ENCODE measurements at places on chromosomes 2 and 18.
A peak's percentile ranks its signal among the peaks of the same experiment; 100 is the strongest.

DNA sequence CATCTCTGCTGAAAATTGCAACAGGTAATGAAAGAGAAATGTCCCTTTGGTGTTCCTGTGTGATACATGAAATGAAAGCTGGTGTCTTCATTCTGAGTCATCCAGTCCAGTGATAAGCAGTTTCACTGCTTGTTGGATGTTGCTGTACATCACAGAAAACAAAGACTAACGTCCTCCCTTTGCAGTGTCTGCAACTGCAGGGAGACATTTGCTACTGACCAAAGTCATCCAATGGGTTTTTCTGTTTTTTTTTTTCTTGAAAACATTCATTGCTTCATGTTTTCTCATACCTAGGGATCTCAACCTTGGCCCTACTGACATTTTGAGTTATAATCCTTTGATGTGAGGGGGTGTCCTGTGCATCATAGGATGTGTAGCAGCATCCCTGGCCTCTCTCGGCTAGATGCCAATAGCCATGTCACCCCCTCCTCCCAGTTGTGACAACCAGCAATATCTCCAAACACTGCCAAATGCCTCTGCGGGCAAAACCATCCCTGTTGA lies 63.6 kb upstream of the FZD5 start:
- ATAC-seq: peak; percentile 80

GRCh38 chr2:236728916-236729670 lies 159.5 kb downstream of the ACKR3 start:
- ATAC-seq: no peak

DNA sequence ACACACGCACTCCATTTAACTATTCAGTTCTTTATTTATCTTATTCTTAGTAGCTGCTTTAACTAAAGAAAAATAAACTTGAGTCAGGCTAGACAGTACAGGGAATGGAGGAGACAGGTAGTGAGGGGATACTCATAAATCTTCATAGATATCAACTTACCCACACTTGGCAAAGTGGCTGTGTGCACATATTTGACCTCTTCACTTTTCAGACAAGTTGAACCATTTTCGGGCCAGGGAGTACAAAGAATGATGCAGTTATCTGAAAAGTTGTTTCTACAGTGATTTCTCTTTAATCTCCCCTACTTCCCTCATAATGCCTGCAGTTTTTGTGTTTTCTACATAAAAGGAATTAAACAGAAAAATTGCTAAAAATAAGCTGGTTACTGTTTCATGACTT lies 307.5 kb downstream of the GULP1 start:
- no peak for ATAC-seq

- peak; percentile 77 for ATAC-seq
Observed at GRCh38 chr18:55477499-55477859, 110.5 kb downstream of the TCF4 start.

GRCh38 chr2:7539760-7540159 lies 622.5 kb downstream of the RNF144A start:
- ATAC-seq: no peak

GRCh38 chr2:16249246-16250055 lies 309.1 kb downstream of the MYCN start:
- ATAC-seq: no peak

DNA sequence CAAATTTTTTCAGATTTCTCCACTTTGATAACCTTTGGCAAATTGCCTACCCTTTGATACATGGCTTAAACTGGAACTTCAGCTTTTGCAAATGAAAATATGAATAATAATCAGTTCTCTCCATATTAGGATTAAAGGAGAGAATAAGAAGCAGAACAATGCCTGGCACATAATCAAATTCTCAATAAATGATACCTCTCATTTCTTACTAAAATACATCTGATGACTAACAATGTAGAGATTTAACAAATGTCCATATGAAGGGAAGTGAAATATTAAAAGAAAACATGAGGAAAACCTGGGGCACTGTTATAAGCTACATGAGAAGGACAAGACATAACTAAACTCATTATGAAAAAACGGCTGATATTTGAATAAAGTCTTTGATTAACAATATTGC lies 1103.6 kb downstream of the LRP1B start:
- ATAC-seq: no peak

DNA sequence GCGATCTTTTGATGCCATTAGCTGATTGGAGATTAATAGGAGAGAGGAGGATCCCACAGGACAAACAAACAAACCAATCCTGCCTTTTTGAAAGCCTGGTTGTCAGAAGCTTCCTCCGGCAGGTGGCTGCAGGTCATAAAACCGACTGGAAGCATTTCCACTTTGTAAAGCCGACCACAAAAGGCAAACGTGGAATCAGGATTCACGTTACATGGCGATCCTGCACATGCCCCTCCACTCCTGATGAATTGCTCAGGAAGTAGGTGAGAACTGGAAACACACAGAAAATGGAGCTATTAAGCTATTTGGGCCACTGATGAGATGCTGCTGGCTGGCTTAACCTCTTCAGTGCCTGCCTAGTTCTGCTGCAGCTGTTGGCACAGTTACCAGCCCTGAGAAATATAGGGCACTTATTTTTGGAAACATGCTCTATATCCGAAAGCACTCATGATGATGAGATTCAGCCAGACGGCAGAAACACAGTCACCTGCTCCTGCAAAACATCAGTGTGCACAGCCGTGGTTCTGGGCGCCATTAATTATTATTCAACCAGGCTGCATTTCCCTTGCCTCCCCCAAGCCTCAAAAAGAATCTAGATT lies 110.3 kb upstream of the ST6GAL2 start:
- no peak for ATAC-seq

Data from activated CD4-positive, CD25-positive, alpha-beta regulatory T cell treated with anti-CD3 and anti-CD28 coated beads, Interleukin-2, amount 50 U/mL, for 24 hours (primary cell).